ENCODE measurements at places on chromosomes 16 and 17.
A peak's percentile ranks its signal among the peaks of the same experiment; 100 is the strongest.

DNA sequence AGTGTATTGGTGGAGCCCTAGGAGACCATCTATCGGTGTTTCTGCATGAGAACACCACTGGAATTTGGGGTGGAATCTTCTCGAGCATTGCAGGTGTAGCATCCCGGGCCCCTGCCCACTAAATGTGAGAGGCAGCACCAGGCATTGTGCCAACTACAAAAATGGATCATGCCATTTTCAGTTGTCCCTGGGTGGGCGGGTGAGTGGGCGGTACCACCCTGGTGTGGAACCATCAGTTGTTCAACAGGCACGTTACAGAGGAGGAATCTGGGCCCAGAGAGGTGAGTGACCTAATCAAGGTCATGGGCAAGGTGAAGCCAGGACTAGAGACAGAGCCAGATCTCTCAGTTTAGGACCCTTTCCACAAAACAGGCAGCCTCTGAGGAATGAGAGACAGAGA, 8.8 kb downstream of the PIPOX start:
- DNase-seq, result no peak

DNA sequence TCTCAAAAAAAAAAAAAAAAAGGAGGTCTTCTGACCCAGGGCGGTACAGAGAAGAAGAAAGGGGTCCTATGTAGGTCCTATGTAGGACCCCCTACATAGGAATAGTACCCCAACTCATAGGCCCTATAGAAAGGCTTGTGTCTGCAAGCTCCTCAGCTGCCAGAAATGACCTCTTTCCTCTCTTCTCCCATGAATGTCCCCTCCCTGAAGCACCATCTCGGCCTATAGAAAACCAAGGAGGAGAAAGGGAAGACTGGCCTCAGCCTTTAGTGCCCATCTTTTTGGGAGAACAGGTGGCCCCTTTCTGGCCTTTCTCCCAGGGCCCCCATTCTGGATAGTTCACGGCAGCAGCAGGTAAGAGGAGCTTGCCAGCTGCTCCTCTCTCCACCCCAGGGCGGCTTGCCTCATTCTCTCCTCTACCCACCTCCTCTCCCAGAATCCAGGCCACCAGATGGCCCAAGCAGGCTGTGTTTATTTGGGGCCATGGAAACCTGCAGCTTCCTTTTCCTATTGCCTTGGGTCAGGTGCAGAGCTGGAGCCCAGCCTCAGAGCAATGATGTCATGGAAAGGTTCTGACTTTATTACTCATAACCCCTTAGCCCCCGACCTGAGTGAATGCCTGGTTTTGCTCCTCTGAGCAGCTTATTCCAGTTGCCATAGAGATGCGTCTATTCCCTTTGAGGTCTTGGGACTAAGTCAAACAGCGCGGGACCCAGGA, 1.6 kb upstream of the MRPL58 start:
- no peak for DNase-seq

DNA sequence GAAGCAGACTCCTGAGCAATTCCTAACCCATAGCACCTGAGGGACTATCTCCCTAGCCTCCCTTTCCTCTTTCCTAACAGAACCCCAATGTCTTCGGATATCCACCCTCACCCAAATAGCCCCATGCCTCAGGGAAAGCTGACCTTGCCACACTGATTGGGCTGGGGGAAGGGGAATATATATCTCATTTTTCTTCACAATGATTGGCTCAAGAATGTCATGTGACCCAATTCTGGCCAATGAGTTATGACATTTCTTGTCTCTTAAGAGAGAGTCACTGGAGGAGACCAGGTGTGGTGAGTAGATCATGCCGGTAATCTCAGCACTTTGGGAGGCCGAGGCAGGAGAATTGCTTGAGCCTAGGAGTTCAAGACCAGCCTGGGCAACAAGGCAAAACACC, 71.9 kb upstream of the NLK start:
- DNase-seq, result no peak

DNA sequence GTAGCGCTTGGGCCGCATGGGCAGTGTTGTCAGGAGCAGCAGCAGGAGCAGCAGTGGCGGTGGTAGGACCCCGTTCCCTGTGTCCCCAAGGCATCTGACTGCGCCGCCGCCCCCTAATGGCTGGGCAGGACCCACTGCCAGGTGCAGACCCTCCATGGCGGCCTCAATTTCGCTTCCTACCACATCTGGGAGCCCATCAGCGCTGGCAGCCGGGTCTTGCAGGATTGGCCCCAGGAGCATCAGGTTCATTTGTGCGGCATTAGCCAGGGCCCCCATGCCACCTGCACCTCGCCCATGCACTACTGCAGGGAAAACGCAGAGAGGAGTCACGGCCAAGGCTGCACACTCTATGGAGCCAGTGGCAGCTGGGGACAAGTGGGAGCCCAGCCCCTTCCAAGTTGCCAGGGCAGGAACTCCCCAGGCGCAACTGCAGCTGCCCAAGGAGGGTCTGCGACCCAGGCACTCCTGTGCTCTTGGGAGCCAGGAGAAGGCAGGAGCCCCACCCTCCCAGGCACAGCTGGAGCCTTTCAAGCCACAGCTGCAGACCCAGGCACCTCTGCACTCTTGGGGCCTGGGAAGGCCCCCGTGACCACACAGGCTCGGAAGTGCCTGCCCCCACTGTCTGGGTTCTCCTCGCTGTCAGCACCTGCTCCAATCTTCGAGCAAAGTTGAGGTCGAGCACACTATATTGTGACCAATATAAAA, 594.2 kb downstream of the KCNJ18 start:
- DNase-seq, result no peak

GRCh38 chr17:80892019-80892855, 99.4 kb upstream of the CHMP6 start:
- DNase-seq, result peak; percentile 58

- DNase-seq, result no peak
Observed at GRCh38 chr16:2458887-2459646, 842 bp upstream of the TEDC2 start.

- DNase-seq, result no peak
Observed at GRCh38 chr17:62804822-62805221, 3.3 kb downstream of the MARCHF10 start.
